LNCaP clone FGC (cell line): ENCODE measurements at places on chromosomes 16 and 17.

- DNase-seq = no peak
Observed at GRCh38 chr17:69561462-69561861, 147.0 kb downstream of the MAP2K6 start.

DNA sequence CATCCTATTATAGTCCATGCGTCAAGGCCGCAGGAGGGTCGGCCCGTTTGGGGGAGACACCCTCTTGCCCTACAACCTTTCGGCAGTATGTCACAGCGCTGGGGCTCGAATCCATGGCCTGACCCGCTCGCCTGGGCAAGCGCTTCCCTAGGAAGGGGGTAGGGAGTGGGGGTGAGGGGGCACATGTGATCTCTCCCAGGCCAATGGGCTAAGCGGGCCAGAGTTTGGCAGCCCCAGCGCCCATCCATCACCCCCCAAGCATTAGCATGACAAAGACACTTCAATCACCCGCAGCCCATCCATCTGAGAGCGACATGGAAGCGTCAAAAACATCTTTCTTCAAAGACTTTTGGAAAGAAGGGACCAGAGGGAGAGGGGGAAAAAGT is at the start of gene HOXB1:
HOXB1 (minus strand) TSS at position 125 of the 386 bp plus-strand sequence; CDS start at position 18, 107 bp downstream.
- no peak for DNase-seq

- DNase-seq = no peak
Observed at GRCh38 chr16:88531931-88532433, 38.2 kb upstream of the ZC3H18 start.

GRCh38 chr17:7246779-7247178 is 4.5 kb upstream of the GABARAP start:
- no peak for DNase-seq

DNA sequence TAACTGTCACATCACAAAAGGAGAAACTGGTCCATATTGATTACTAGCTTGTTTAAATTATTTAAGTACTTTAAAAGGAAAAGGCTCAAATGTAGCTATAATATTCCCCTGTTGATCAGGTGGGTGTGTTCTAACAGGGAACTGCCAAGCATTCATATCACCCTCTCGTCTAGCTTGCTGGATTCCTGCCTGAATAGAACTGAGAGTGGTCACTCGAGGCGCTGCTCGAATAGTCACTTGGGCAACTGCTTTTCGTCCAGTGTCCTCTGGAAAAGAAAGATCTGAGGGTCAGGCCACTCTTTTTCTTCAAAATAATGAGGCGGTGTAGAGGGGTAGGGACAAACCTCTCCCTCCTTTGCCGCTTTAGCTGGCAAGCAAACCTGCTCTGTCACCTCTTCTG is 36.4 kb upstream of the USP22 start:
- DNase-seq = no peak

DNA sequence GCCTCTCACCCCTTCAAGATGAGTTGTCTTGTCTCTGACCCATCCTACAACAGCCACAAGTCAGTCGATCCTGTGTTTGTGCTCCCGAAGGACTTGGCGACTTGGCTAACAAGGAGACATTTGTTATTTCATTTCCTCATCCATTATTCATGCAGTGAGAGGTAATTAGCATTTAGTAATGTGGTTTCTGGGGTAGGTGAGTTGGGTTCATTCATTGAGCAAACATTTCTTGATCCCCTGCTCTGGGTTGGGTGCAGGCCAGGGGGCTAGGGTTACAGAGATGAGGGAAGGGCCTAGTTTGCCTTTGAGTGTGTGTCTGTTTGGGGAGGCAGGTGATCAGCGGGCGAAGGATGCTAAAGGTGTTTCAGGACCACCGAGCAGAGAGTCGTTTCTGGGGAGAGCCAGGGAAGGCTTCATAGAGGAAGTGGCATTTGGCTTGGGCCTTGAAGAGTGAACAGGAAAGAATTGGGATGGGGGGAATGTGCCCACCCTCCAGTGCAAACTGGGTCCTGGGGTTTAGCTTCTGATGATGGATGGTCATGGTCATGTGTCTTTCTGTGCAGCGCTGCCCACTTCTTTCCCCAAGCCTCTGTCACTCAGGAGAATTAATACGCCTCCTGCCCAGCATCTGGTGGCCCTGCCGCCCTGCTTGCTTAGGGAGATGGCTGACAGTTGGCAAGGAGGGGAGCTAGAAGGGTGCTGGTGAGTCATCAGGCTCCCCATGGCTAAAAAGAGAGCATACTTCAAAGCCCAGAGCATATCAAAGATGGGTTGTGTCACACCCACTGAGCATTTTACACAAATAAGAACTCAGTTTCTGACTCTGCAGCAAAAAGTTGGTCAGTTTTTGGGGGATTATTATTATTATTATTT is 38.5 kb downstream of the MSI2 start:
- DNase-seq = no peak

- DNase-seq = no peak
Observed at GRCh38 chr17:73654241-73654640, 10.0 kb upstream of the SDK2 start.

DNA sequence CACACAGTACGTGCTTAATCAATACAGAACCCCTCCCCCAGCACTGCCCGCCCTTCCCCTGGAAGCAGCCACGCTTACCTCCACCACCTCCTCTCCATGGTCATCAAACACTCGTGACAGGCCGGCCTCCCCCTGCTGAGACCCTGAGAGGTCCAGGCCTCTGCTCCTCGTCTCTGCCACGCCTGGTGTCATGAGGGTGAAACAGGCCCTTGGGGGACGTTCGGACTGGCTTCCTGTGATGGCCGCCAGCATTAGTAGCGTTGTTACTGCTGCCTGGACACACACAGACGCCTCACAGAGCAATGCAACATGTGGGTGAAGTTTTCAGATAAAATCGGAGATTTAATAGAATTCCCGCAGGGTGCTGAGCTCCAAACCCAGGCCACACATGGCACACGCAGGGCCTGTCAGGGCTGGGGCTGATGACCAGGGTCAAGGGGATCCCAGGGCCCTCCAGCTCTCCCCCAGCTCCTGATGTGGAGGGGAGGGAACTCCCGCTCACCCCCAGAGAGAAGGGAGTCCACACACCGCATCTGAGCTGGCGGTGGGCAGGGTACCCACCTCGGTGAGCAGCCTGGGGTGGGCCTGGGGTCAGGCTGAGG is 15.9 kb upstream of the SLC38A10 start:
- no peak for DNase-seq

DNA sequence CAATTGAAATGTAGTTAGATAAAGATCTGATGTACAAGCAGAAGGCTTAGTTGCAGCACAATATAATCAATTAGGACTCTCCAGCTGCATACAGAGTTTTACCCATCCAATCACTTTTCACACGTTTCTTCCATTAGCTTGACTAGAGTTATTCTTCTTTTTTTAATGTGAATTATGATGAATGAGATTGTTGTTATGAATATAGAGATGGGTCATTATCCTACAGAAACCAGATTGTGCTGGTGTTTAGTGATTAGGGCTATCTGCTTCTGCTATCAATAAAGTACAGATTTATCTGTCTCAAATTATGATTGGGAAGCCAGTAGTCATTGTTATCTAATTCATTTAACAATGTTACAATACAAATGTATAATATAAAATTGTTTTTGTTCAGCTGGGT is 221.4 kb upstream of the TBX2 start:
- DNase-seq = no peak

GRCh38 chr16:56931271-56931891 is 561 bp upstream of the HERPUD1 start:
- DNase-seq = no peak

- DNase-seq = no peak
Observed at GRCh38 chr16:75798714-75799113, 72.4 kb upstream of the CPHXL start.

DNA sequence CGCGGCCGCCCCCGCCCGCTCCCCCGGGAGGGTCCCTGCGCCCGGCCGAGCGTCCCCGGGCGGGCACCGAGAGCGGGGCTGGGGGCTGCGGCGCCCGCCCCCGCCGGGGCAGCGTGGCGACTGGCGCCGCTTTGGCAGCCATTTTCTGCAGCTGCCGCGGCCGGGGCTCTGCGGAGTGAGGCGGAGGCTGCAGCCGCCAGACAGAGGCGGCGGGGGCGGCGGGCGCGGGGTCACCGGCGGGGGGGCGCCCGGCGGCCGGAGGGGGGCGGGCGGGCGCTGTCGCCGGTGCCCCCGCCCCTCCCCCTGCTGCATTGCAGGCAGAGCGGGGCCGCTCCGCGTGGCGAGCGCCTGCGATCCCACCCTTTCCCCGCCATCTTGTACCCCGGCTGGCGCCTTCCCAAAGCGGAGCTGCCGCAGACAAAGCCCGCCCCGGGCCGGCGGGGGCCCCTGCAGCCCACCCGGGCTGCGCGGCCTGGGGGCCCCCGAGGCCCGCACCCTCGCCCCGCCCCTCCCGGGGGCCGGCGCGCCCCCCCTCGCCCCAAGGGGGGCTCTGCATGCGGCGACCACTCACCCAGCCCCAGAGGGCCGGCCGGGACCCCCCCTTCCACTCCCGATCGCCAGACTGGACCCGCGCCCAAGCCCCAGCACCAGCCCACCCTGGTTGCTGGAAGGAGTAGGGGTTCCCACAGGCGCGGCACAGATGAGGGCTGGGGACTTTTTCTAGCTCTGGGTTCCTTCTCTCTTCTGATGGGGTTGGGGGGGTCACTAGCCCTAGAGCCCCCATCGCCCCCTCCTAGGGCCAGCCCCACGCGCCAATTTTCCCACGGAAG is 16.6 kb upstream of the CBX8 start:
- DNase-seq = no peak

- DNase-seq = no peak
Observed at GRCh38 chr17:77471984-77472461, 331.3 kb downstream of the SEC14L1 start.

DNA sequence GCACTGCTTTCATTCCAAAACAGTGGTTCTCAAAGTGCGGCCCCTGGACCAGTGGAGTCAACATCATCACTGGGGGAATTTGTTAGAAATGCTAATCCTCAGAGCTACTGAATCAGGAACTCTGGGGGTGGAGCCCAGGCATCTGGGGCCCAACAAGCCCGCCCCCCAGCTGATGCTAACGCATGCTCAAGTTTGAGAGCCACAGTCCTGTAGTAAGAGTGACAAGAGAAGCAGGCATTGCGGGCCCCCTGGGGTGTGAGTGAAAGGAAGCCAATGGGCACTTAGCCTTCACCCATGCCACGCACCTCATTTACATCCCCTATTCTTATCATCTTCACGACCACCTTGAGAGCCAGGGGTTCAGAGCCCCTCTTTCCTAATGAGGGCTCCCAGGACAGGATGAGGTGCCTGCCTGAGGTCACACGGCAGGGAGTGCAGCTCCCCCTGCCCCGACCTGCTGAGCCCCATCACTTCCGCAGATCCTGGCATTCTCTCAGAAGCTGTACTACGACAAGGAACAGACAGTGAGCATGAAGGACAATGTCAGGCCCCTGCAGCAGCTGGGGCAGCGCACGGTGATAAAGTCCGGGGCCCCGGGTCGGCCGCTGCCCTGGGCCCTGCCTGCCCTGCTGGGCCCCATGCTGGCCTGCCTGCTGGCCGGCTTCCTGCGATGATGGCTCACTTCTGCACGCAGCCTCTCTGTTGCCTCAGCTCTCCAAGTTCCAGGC is 9.1 kb downstream of the CA4 start:
- DNase-seq = no peak

- no peak for DNase-seq
Observed at GRCh38 chr17:61302953-61303816, 96.5 kb upstream of the TBX2 start.

GRCh38 chr17:39597372-39598046 is 10.2 kb downstream of the NEUROD2 start:
- DNase-seq = no peak

DNA sequence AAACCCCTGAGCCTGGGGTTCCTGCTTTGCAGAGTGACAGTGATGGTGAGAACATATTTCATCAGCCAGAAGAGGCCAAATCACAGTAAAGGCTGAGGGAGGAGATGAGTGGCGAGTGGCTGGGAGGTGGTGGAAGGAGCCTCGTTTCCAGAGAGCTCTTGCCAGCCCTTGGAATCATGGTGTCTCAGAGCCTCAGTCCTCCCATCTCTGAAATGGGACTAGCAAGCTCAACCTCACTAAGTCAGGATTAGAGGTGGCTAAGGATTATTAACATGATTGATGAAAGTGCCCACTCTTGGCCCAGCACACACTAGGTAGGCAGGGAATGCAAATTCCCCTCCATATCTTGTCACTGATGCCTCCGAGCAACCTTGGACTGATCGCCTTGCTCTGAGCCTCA is 43.0 kb downstream of the IL4R start:
- no peak for DNase-seq

GRCh38 chr17:12599186-12599920 is 66.3 kb upstream of the MYOCD start:
- no peak for DNase-seq

GRCh38 chr17:77356109-77356689 is 215.4 kb downstream of the SEC14L1 start:
- DNase-seq = no peak

DNA sequence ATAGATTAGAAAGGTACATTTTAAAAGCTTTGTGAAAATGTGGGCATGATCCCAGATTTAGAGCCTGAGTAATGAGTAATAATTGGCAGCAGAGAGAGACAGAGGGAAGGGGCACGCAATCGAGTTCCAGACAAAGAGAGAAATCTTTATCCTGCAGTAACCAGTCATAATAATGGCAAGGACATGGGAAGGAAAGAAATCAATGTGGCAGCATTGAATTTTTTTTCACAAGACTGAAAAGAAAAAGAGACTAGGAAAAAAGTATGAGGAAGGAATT is 790.8 kb upstream of the SOX9 start:
- no peak for DNase-seq

GRCh38 chr16:68954911-68955635 is 111.7 kb downstream of the TANGO6 start:
- DNase-seq = no peak

- DNase-seq = no peak
Observed at GRCh38 chr16:29158785-29159184, 173.9 kb downstream of the LAT start.

DNA sequence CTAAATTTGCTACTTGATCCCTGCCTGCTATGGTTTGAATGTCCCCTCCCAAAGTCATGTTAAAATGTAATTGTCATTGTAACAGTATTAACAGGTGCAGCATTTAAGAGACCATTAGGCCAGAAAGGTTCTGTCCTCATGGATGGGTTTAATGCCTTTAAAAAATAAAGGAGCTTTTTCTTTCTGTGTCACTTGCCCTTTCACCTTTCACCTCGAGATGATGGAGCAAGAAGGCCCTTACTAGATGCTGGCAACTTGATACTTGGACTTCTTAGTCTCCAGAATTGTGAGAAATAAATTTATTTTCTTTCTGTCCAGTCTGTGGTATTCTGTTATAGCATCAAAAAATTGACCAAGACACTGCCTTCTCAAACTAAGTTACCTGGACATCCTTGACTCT is 98.5 kb downstream of the BRIP1 start:
- DNase-seq = no peak

- DNase-seq = no peak
Observed at GRCh38 chr16:69404275-69404805, 18.5 kb upstream of the TERF2 start.

DNA sequence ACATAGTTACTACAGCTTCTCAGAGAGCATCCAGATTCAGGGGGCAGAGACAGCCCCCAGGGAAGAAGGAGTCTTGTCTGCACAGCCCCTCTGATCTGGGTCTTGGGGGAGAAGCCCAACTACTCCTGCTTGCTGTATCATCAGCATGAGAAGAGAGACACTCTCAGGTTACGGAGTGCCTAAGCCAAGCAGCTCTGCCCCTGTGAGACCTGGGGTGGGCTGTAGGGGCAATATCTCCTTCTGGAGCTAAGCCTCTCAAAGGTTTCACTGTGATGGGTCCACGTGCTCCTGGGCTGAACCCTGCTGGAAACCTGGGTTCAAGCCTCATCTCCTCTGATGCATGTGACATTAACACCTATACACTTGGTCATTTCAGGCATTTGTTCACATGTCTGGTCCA is 123.2 kb downstream of the CPPED1 start:
- no peak for DNase-seq

GRCh38 chr16:79610771-79611170 is 10.2 kb upstream of the MAF start:
- no peak for DNase-seq

- peak; percentile 36 for DNase-seq
Observed at GRCh38 chr16:88387941-88388627, 5.3 kb downstream of the ZNF469 start.
